Globus pallidus (tissue), 1 donor: ENCODE measurements at places on chromosomes 16 and 17.

DNA sequence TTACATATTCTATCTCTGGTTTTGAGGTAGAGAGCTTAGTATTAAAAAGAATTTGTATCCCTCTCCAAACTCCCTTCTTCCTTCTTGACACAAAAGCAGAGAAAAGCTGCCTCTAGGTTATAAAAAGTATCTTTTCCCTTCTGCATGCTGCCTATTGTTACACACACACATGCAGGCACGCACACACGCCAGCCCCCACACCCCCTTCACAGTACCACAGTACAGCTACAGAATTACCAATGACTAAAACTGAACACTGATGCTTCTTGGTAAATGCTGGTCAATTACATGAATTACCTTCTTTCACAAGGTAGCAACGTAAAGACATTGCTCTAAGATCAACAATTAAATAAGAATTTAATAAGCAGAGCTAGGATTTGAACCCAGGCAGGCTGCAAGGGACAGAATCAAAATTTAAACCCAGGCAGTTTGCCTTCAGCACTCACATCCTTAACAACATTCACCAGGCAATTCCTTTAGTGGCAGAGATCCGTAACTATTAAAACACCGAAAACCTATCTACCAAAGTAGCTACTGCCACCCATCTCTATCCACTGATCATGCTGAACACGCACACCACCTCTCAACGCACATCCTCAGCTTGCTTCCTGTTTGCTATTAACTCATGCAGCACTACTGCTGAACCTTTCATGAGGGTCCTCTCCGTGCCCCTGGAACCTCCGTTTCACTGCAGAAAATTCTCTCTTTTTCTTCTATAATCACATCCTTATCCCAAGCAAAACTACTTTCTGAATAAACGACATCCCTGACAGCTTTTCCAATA, 37.8 kb downstream of the YWHAE start:
- DNase-seq: no peak

GRCh38 chr17:77061669-77062068, 79.1 kb upstream of the SEC14L1 start:
- no peak for DNase-seq

DNA sequence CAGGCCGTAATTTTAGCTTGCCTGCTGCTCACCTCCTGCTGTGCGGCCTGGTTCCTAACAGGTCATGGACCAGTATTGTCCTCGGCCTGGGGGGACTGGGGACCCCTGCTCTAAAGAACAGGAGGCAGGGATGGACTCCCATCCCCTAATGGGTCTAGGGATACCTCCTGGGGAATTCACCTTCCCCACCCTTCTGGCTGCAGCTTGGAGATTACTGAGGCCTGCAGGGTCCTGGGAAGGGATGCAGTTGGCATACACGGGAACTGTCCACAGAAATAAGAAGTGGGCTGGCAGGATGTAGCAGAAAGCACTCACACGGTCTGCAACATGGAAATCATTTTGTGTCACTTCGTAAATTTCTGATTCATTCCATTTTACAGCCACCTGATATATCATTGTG, 123.0 kb downstream of the C16orf95 start:
- no peak for DNase-seq

- DNase-seq: no peak
These were observed 32.1 kb upstream of the LONP2 start for GRCh38 chr16:48212033-48212432.

DNA sequence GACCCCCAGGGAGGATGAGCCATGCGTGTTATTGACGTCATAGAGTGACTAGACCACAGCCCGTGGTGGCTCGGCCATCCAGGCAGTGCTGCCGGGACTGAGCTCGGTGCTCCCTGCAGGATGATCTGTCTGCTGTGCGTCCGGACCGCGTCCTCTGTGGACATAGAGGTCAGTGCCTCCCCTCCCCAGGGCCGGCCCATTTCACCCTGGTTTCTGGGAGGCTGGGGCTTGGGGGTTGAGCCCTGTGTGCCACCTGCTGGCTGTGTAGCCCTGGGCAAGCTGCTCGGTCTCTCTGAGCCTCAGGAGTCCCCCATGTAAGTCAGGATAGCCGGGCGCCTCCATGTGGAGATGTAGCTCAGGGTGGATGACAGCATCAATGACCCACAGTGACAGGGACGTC, 8.3 kb downstream of the TSC2 start:
- peak; percentile 43 for DNase-seq

DNA sequence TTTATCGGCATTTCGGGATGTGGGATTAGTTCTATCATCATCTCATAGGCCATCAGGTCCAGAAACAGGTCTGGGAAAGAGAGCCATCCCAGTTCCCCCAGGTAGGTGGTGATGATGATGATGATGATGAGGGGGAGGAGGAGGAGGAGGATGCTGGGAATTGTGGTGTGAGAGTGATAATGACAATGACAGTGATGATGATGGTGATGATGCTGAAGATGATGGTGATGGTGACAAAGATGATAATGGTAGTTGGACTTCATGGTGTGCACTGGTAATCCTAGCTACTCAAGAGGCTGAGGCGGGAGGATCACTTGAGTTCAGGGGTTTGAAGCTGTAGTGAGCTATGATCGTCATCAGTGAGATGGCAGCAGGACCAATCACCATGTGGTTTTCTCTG, 16.3 kb upstream of the GCSH start:
- DNase-seq: no peak

DNA sequence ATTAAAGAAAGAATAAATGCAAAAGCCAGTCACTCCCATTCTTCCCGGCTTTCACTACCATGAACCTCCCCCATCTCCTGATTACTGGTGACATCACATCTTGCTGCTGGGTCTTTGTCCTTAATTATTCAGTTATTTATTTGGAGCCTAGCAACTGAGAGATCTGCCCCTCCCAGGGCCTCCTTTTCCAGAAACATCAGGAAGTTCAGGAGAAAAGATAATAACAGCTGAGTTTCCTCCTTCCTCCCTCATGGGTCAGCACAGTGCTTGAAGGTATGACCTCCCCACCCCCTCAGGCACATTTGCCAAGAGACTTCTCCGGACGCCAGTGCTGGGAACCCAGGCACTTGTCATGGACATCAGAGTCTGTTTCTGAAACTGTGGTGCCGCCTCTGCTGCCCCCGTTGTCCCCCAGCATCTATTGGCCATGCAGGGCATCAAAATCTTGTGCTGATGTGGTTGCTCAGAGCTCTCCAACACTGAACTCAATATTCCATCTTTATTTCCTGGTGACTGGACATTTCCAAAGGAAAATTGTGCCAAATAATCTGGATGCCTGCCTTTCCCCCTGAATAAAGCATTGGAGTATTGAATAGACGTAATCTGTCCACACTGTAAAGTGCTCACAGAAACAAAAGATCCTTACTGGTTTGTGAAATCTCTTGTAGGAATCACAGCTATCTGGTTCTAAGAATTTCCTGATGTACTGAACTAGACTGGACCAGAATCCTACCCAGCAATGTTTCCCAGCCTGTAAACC, 71.8 kb downstream of the ZNF18 start:
- no peak for DNase-seq

DNA sequence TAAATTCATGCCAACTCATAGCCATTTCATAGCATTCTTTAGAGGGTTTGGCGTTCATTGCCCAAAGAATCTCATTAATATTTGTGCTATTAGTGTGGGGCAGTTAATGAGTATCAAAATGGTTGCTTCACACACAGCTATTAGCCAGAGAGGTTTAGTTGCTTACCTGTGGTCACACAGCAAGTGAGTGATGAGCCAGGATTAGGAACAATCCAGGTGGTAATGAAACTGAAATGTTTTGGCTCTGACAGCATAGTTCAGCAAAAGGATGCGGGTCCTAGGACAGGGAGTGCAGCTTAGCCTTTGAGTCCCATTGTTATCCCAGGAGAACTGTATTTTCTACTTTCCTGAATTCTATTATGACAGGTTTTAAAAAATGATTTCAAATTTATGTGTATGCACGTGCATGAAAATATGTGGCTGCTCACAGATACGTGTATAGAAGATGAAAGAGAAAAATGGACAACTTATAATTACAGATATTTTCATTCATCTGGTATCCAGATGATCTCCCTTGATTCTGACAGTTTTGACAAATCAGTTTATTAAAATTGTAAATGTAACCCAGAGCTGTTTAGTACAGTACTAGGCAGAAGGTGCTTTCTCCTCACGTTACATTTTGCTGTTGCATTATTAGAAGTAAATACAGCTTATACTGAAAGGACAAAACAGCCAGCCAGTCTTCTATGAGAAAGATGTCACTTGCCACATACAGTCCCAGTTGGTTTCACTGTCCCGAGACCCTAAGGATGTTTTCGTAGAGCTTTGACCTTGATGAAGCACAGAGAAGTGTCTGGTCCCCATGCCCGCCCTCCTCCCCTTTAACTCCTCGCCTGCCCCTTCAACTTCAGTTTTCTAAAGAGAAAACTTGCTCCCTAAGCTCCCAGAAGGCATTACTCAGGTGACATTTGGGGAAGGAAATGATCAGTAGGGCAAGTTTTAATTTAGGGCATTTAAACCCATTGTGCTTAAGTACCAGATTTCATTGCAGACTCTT, 99.8 kb upstream of the TBX2 start:
- DNase-seq: no peak

GRCh38 chr16:67150047-67150832, 558 bp downstream of the B3GNT9 start:
- DNase-seq: no peak

DNA sequence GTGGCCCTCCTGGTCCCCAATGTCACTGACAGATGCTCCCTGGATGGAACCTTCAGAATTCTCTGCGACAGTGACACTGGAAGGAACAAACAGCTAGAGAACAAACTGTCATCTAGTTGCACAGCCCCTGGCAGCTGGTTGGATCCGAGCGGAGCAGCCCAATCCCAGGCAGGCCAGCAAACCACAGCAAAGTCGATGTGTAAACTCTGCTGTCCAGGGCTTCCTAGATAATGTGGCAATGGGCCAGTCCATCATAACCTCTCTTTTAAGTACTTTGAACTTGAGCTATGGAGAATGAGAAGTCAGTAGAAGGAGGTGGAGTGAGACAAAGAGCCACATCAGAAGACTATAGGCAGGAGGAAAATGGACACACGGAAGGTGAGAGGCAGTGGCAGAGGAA, 323.0 kb downstream of the CBLN1 start:
- DNase-seq: no peak

DNA sequence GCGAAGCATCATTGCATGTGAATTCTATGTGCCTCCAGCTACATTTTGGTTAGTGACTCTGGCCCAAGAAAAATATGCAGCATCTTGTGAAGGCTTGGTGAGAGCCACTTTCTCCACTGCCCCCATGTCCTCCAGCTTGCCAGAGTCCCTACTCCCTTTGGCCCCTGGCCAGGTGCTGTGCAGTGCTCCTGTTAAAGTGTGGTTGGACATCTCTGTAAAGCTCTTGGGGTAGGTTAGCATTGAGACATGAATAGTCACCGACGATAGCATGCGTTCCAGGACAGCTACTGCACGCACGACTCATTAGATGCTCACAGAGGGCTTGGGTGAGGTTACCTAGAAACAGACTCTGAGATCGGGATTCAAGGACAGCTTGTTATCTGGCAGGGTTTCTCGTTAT, 48.6 kb downstream of the FOXL1 start:
- DNase-seq: no peak

- DNase-seq: no peak
These were observed 59.9 kb downstream of the SEC14L1 start for GRCh38 chr17:77200711-77201110.

DNA sequence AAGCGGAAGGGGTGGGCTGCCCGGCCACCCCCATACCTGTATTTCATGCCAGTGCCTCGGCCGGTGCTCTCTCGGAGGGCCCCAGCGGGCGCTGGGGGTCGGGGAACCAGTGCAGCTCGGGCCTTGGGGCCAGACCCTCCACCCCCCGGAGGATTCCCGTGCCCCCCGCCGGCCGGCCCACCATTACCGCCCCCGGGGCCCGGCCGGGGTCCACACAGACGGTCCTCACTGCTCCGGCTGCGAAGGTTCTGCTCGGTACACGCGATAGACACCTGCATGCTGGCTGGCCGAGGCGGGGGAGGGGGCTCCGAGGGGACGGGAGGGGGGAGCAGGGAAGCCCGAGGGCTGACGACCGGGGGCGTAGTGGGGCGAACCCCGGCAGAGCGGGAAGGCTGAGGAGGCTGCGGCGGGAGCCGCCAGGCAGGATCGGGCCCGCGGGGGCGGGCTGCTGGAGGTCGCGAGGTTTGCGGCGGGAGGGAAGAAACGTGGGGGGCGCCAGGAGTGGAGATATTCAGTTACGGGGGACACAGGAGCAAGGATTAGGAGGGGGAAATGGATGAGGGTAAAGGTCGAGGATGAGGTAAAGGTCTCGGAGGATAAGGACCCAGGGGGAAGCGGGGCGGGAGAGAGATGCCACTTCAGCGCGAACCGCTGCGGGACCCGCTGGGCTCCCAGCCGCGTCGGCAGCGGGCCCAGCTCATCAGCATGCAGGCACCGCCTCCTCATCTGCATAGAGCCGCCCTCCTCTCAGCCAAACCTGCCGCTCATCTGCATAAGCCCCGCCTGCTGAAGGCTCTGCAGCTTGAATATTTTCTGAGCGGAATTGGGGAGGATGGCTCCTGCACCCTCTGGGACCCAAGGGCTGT, at the start of gene KCNAB3:
KCNAB3 (minus strand) TSS at position 699 of the 866 bp plus-strand sequence; CDS start at position 278, 421 bp downstream.
- DNase-seq: peak; percentile 66

DNA sequence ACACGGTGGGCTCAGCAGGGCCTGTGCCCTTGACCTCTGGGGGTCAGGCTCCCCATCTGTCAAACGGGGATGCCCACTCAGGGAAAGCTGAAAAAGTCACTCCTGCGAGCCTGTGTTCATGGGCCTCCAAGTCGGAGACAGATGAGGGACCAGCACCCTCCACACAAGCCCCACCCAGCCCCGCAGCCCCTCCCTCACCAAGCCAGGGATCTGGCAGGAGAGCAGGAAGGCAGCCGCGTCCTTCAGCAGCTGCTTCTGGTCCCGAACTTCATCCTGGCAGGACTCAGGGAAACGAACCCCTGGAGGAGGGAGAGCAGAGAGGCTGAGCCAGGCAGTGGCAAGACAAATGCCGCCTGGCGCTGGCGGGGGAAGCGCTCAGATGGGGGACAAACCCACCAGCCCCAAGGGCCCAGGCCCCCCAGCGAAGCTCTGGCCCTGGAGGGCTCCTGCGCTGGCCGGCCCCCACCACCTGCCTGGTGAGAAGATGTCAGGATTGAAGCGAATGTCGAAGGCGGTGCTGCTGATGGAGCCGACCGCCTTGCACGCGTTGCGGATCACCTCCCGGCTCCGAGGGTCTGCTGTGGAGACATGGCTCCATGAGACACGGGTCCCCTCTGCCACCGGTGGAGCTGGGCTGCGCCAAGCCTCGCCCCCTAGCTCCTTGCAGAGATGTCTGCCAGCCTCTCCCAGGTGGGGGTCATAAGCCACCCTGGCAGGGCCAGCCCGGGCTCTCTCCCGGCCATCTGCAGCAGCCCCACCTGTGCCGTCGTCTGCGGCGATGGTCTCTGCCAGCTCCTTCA, 15.4 kb downstream of the CLUH start:
- no peak for DNase-seq

- no peak for DNase-seq
These were observed 121.6 kb upstream of the SMURF2 start for GRCh38 chr17:64783556-64784352.
